Body of pancreas (tissue), 4 donors: ENCODE measurements at places on chromosomes 1 and 21. TPM values are rescaled to one million over a fixed set of nuclear protein-coding genes. Genes with fewer than 3 reads are reported as not detected.

- H3K4me1 ChIP-seq = peaks cover 43% of the 10 kb centered on the region
- no peaks in the 10 kb centered on the region for H3K27me3 ChIP-seq
- DNase-seq = no peak
- H3K4me3 ChIP-seq = no peak overlapping the region
- no peak overlapping the region for H3K27ac ChIP-seq
Observed at GRCh38 chr1:54284781-54285529, 85.0 kb downstream of the MRPL37 start.

DNA sequence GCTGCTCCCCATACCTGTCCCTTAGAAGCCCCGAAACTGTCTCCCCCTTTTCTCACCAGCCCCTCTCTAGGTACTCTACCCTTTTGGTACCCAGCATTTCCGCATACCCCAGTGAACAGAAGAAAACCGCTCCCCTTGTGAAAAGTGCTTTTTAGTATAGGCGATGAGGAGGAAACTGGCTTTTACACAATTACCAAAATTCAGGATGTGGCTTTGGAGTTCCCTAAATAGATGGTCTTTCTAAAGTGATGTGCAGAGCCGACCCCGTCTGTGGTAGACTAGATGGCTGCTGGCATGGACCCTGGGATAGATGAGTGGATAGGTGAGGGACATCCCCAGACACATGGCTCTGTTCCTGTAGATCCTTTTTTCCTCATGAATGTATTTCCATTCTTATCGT is 2.6 kb upstream of the PER3 start:
- H3K36me3 ChIP-seq = no peaks in the 10 kb centered on the region
- DNase-seq = no peak
- peaks cover 24% of the 10 kb centered on the region for H3K4me1 ChIP-seq
- no peaks in the 10 kb centered on the region for H3K27me3 ChIP-seq
- H3K4me3 ChIP-seq = no peak overlapping the region
- no peak overlapping the region for H3K27ac ChIP-seq

GNG12 gene
- 42.3 TPM for total RNA-seq

DNA sequence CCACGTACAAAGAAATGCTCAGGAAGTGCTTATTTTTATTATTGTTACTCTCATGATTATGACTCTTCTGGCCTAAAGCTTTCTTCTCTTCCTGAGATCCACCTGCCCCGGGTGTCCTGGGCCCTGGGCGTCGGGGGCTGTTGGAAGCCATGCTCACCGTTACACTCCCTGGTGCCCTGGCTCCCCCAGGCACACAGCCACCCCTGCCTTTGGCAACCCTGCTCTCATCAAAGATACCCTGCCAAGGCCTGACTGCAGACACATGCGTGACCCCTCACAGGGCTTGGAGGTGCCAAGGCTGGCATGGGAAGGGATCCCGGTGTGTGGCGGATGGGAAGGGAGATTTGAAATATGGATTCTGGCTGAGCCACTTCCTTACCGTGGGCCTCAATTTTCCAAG is 3.3 kb upstream of the KISS1 start:
- no peaks in the 10 kb centered on the region for H3K27me3 ChIP-seq
- no peaks in the 10 kb centered on the region for H3K36me3 ChIP-seq
- DNase-seq = no peak

DNA sequence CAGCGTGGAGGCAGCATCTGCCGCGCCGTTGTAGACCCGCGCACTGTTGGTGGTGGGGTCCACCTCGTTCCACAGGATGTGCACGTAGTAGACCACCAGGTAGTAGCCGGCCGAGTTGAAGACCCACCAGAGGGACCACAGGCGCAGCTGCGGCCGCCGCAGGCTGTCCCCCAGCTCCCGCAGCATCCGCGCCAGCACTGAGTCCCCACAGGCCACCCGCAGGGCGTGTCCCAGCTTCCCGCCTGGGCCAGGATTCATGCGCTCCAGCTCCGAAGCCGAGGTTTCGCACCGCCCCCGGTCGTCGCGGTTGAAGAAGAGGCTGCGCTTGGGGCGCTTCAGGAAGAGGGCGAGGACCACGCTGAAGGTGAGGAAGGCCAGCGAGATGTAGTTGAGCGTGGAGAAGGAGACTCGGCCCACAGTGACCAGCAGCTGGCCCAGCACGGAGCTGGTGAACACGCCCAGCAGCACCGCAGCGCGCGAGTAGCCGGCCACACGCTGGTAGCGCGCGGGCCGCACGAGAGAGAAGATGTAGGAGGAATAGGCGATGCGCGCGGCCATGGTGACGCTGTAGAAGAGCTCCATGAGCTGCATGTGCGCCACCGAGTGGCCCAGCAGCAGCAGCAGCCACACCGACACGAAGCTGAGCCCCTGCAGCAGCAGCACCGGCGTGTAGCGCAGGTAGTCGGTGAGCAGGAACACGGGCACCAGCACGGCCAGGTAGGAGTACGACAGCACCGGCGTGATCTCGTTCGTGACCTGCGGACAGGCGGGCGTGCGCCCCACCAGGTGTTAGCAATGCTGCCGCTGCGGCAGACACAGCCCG is 10.6 kb downstream of the SLC19A1 start:
- DNase-seq = no peak
- no peaks in the 10 kb centered on the region for H3K36me3 ChIP-seq
- H3K4me1 ChIP-seq = no peaks in the 10 kb centered on the region
- H3K27me3 ChIP-seq = no peaks in the 10 kb centered on the region
- H3K4me3 ChIP-seq = no peak overlapping the region
- no peak overlapping the region for H3K27ac ChIP-seq

FCAMR gene
- total RNA-seq = not detected
